ENCODE measurements at places on chromosomes 12 and 14.

DNA sequence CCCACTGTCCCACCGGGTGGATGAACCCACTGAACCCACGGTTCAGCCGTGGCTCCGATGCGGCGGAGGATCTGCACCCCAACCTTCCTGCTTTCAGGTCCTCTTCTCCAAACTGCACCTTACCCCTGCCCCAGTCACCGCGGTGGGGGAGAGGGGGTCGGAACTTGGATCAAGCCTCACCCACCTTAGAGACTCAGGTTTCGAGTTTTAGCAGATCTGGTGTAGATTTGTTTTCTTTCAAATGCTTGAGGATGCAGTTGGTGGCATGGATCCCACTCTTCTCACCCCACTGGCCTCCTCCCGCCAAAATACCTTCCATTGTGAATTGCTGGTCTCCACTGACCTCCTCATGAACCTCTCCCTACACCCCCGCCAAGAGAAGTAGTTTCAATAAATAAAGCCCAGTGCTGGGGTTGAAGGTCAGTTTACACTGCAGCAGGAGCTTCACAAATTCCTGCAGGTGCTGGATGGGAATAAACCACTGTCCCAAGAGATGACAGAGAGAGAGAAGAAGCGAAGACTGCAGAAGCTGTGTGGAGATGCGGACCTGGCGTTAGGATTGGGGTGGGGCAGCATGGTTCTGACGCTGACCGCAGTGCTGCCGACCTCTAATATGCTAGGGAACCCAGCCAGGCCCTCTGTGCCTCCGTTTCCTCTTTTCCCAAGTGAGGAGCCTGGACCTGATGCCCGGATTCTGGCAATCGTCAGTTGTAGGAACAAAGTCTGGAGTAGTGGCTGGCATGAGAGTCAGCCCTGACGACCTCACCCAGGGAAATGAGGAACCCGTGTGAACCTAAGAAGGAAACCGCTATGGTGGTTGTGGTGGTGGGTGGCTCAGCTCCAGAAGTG is 7.4 kb downstream of the TTC6 start:
- DNase-seq = no peak

GRCh38 chr14:64681796-64682710 is 22.2 kb upstream of the PLEKHG3 start:
- DNase-seq = peak; percentile 85

- DNase-seq = no peak
Observed at GRCh38 chr12:19893514-19893913, 454.2 kb downstream of the AEBP2 start.

GRCh38 chr14:33586806-33587205 is 364.1 kb downstream of the EGLN3 start:
- DNase-seq = no peak

DNA sequence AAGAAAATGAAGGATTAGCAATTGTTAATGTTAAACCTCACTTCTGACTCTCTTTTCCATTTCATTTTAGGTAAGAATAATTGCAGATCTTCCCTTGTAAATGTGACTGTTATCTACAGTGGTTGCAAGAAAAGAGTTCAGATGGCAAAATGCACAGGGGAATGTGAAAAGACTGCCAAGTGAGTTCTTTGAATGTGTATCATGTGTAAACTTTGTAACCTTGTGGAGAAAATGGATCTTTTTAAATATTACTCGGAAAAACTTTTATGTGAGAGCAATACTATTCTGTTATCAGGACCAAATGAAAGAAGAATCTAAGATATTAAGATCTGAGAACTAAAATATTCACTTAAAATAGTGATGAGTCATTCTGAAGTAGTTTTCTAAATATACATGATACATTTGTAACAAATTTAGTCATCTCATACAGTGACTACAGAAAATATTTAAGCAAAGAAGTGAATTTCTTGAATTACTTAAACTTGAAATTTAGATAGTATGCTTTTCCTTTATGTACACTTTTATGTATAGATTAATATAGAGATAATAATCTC is 122.5 kb upstream of the CNTN1 start:
- DNase-seq = no peak

GRCh38 chr12:13038491-13039161 is 5.6 kb upstream of the FAM234B start:
- no peak for DNase-seq

GRCh38 chr14:49313108-49313507 is 273.1 kb downstream of the RPS29 start:
- DNase-seq = no peak

GRCh38 chr14:36516719-36517241 is 3.3 kb downstream of the NKX2-1 start:
- DNase-seq = no peak

GRCh38 chr12:92641291-92641690 is 61.5 kb upstream of the PLEKHG7 start:
- DNase-seq = no peak

DNA sequence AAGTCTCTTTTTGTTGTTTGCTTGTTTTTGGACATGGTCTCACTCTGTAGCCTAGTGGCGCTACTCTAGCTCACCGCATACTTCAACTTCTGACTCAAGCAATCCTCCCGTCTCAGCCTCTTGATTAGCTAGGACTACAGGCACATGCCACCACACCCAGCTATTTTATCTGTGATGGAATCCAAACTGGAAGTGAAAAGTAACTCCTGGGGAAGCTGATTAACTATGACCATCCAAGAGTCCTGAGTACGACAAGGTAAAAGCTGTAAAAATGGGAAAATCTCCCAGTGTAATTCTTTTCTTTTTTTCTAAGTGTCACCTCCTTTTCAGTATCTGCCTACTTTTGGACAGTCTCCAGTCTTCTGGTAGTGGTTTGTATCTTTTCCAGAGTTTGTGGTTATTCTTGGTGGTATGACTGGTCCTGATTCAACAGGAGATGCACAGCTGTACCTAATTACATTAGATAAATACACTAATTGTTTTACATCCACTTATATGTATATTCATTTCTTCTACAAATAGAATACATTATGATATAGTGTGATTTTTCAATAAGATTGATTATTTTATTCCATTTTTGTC is 97.8 kb downstream of the SLC6A15 start:
- DNase-seq = no peak

GRCh38 chr14:60838601-60839000 is 104.0 kb downstream of the MNAT1 start:
- DNase-seq = no peak

GRCh38 chr14:55272387-55272786 is 1.2 kb downstream of the FBXO34 start:
- no peak for DNase-seq

DNA sequence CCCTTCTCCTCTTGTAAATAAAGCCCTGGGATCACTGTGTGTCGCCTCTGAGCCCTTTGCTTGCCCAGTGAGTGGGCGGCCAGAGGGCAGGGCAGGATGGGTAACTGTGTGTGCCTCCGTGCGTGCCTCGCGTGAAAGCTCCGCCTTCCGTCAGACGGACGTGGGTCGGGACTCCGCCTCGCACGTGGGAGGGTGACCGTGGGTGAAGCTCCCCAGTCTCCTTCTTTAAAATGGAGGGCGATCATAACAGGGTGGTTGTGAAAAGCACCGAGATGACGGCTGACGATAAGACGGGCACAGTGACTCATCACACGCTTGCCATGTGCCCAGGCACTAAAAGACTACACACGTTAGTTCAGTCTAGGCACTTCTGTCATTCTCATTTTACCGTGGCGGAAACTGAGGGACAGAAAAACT is 9.2 kb downstream of the PHB2 start:
- no peak for DNase-seq

Measured in retinal pigment epithelial cell (primary cell).